ENCODE measurements at places on chromosomes 6 and 20.

DNA sequence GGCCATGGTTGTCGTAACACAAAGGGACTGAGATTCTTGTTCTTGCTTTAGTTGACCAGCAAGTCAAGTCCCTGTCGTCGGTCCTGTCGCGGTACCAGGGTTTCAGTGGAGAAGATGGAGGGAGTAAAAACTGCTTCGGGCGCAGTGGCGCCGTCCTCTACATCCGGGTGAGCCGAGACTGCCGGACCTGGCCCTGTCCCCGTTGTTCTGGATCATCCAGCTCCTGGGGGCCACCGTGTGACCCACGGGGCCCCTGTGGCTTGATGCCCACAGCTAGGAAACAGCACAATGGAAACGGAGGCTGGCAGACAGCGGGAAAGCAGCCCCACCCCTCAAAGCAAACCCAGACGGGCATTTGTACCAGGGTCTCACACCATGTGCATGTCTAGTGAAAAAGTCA lies 15.0 kb downstream of the MTG2 start:
- no peak for DNase-seq

DNA sequence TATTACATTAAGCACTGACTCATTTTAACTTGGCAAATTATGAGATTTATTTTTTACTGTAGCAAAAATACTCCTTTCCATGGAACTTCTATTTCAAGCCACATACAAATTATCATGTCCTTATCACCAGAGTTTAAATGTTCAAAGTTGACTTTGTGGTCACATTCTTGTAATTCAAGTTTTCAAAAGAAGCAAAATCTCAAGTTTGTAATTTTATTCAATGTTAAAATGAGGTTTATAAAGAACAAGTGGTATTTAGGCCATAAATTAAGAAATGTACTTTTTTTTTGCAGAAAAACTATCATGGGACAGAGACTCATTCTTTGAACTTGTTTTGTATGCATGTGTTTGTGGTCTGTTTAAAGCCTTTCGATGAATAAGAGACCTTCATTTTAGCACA lies 811.5 kb downstream of the TENT5A start:
- no peak for DNase-seq

DNA sequence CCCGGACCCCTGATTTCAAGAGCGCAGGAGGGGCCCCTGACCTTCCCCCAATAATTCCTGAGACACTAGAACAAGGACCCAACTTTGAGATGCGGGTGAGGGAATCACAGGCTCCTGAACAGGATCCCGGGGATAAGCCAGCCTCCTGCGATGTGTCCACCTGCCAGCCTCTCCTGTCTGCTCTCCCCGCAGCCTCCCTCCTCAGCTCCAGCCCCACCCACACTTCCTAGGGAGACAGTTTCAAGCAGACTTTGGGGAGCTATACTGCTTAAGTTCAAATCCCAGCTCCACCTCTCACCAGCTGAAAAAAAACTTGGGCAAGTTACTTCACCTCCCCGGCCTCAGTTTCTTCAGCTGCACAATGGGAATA lies 50.8 kb downstream of the GRM4 start:
- DNase-seq: no peak

DNA sequence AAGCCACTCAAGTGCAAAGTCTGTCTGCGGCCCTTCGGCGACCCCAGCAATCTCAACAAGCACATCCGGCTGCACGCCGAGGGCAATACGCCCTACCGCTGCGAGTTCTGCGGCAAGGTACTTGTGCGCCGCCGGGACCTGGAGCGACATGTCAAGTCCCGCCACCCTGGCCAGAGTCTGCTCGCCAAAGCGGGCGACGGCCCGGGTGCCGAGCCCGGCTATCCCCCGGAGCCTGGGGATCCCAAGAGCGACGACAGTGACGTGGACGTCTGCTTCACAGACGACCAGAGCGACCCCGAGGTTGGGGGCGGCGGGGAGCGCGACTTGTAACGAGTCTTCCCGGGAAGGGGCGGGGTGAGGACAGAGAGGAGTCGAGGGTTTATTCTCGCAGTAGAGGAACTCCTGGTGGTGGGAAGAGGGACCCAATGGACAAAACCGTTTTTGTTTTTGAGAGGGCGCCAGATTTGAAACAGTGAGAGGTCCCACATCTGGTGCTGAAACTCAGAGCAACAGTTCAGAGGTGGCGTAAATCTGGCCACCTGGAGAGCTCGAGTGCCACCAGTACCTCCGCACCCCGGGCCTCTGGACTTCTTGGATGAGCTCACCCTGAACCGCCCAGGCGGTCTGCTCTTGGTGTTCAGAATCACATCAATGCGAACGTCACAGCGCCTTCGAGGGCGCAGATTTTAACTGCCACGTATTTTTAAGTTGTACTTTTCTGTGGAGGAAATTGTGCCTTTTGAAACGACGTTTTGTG lies 8.0 kb downstream of the PRDM13 start:
- DNase-seq: peak; percentile 80

- no peak for DNase-seq
These were observed 23.9 kb downstream of the FLRT3 start for GRCh38 chr20:14313341-14314020.

Data from HuH-7 (cell line).